NCI-H1092 treated with DMSO at 0.1 percent for 48 hours (cell line): ENCODE measurements at places on chromosomes 1 and 21.

- DNase-seq = peak; percentile 45
Observed at GRCh38 chr1:35573198-35574124, at the start of gene TFAP2E. TSS of gene TFAP2E (plus strand) at chr1:35573314. CDS start at chr1:35573578, 264 bp downstream.

GRCh38 chr1:183622884-183623785 lies 12.4 kb downstream of the ARPC5 start:
- DNase-seq = peak; percentile 62

- no peak for DNase-seq
Observed at GRCh38 chr1:238546118-238546517, 655.4 kb upstream of the ZP4 start.

GRCh38 chr1:66326867-66327266 lies 207.1 kb upstream of the SGIP1 start:
- DNase-seq = no peak

GRCh38 chr1:169885207-169885606 lies 8.5 kb downstream of the SCYL3 start:
- no peak for DNase-seq

DNA sequence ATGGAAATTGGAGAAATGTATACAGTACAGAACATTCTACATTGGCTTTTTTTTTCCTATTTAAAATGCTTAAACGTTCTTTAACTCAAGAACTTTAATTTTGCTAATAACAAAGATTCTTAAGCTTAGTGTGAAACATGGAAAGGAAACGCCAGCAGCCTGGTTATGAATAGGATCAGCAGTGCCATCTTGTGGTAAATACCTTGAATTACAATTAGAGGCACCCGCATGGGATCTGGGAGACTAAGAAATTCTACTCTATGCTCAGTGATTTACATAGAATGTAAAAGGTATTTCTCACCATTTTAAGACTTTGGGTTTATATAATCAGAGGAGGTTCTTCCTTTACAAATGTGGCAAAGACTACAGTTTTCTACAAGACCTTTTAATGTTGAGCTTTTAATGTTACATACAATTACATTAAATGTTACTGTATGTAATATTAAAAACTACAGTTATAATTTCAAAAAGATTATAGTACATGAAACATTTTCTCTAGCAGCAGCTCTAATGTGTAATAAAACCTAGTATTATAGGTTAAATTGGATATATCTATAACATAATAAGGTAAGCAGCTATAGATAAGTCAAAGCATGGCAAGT lies 32.1 kb upstream of the APOBEC4 start:
- peak; percentile 31 for DNase-seq

DNA sequence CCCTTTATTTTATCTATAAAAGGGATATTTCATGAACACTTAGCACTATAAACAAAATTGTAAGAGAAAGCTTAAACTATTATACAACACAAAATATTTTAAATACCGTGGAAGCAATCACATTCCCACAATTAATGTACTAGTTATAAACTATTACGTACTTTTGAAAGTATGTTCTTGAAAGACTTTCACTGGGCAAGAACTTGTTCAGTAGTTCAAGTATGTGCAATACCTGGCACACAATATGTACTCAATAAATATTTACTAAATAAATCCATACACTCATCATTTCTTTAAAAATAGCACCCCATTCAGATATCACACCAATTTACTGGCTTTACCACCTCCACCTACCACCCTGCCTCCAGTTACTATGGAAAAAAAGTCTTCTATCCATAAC lies 12.6 kb upstream of the FMO2 start:
- DNase-seq = no peak

- no peak for DNase-seq
Observed at GRCh38 chr1:61645476-61645875, 79.5 kb downstream of the TM2D1 start.

GRCh38 chr1:202860744-202861419 lies 28.1 kb downstream of the RABIF start:
- DNase-seq = peak; percentile 68

- DNase-seq = no peak
Observed at GRCh38 chr1:69413129-69413528, 154.6 kb upstream of the LRRC7 start.

GRCh38 chr1:235670157-235670776 lies 20.7 kb upstream of the GNG4 start:
- no peak for DNase-seq

DNA sequence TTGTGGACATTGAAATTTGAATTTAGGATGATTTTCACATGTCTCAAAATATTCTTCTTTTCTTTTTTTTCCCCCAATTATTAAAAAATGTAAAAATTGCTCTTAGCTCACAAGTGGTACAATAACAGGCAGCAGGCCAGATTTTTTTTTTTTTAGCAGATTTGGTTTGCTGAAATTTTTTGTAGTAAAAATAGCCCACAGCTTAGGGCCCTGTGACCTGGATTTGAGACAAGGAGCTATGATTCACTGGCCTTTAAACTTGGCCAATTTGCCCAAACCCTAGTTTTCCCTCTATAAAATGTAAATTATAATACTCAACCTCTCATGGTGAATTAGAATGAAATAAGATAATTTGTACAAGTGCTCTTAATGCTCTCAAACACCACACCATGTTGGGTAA lies 253.8 kb downstream of the DYRK1A start:
- DNase-seq = no peak

DNA sequence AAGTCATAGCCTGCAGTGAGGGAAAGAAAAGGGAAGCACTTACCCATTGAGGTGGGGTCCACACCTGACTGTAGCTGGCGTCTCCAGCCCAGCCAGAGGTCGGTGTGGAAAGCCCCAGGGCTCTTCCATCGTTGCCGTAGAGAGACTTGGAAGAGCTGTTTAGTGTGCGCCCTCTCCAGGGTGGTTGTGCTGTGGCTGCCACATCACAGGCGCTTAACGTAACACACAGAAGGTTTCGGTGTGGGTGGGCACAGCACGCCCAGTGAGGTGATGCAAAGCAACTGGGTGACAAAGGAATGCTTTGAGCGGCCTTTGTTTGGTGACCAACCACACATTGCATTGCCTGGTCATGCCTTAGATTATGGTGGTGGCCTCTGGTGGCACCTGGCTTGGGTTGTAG lies 36.8 kb upstream of the KIF1B start:
- no peak for DNase-seq

GRCh38 chr1:158067662-158068061 lies 74.2 kb downstream of the KIRREL1 start:
- DNase-seq = no peak

DNA sequence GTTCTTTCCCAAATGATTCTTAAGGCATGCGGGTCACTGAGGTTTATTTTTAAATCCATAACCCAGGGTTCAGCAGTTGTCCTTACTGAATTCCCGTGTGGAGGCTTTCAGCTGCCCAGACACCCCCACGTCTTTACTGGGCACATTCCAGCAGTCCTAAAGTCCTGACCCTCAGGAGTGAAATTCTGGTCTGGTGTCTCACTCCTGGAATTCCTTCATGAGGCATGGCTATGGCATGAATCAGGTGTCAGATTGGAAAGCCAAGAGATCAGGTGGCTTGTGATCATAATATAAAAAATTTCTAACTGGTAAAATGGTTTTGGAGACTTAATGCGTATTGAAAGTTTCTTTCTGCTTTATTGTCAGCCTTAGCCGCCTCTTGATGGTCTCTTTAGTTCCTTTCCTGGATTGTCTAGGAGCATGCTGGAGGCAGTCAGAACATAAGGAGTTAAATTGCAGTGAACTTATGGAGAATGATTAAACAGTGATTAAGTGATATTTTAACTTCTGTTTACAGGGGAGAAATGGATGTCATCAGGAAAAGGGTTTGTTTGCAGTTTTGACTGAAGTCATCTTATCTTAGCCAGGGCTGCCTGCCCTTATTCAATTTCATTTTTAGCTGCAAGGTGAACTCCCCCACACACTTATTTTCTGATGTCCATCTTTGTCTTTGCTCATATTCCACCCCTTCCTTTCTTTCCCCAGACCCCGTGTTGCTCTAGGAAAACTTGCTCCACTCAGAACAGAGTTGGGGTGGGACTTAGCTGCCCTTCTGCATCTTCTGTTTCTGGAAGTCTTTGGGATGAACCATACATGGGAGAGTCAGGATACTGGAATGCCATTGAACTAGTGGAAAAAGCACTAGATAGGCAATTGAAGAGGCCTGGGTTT lies 25.7 kb upstream of the MACF1 start:
- no peak for DNase-seq

GRCh38 chr1:243246916-243247315 lies 8.2 kb downstream of the CEP170 start:
- DNase-seq = no peak

DNA sequence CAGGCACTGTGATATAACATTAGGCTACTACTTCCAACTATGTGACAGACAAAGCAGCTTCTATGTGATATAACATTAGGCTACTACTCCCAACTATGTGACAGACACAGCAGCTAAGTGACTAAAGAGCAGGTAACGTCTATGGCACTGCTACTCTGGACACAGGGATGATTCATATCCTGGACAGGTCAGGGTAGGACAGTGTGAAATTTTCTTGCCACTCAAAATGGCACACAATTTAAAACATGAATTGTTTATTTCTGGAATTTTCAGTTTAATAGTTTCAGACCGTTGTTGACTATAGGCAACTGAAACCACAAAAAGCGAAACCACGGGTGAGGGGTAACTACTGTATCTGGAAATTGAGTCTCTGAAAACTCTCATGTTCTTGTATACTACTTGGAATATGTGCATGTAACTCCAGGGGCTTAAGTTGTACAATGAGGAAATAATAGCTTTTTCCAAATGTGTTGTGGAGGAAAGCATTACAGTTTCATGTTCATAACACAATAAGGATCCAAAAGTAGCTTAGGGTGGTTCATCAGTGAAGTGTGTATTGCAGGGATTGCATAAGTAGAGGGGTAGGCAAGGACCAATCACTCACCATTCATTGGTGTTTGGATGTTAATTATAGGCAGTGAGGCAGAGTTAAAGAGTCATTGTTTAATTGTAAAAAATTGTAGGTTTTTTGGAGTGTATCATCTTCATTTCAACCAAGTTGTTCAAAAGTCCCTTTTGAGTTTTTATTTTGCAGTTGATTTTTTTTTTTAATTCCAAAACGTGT lies 5.3 kb downstream of the DTL start:
- DNase-seq = no peak

GRCh38 chr21:42057851-42058437 lies 13.2 kb upstream of the UMODL1 start:
- no peak for DNase-seq

- DNase-seq = no peak
Observed at GRCh38 chr1:5379176-5379759, 613.0 kb downstream of the NPHP4 start.

DNA sequence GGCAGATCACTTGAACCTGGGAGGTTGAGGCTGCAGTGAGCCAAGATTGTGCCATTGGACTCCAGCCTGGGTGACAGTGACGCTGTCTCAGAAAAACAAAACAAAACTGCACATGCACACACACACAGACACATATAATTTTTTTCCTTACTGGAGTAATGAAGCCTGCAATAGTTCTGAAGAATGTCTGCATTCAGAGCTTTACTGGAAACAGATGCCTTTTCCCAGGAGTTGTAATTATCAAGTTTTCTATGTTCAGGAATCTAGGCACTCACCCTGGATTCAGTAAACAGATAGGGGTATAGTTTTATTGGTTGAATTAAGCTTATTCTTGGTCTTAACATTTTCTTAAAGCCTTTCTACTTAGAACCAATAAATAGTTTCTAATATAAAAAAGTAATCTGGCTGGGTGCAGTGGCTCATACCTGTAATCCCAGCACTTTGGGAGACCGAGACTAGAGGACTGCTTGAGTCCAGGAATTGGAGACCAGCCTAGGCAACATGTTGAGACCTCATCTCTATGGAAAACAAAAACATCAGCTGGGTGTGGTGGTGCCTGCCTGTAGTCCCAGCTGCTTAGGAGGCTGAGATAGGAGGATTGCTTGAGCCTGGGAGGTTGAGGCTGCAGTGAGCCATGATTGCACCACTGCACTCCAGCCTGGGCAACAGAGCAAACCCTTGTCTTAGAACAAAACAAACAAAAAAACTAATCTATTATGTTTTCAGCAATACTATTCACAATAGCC lies 15.8 kb downstream of the SPEN start:
- no peak for DNase-seq

GRCh38 chr1:207519505-207520399 lies 23.8 kb downstream of the CR1 start:
- DNase-seq = no peak

DNA sequence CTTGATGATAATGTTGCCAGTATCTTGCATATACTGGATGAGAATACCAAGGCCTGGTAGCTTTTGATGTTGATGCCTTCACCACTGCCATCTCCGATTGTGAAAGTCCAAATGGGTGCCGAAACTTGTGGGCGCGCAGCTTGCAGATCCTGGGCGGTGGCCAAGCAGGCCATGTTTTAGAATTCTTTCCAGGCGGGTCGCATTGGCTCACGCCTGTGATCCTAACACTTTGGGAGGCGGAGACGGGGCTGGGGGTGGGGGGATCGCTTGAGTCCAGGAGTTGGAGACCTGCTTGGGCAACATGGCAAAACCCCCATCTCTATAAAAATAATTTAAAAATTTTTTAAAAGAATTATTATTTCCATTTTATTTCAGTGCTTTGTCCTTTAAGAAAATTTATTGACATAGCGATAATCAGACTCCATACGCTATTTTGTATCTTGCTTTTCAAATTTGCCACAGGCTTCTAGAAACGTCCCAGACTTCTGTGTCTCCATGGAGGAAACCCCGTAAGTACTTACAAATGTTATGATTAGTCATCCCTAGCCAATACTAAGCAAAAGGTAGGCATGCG lies 592 bp upstream of the ZNF326 start:
- DNase-seq = no peak

- no peak for DNase-seq
Observed at GRCh38 chr1:151819976-151820623, 11.5 kb downstream of the RORC start.

DNA sequence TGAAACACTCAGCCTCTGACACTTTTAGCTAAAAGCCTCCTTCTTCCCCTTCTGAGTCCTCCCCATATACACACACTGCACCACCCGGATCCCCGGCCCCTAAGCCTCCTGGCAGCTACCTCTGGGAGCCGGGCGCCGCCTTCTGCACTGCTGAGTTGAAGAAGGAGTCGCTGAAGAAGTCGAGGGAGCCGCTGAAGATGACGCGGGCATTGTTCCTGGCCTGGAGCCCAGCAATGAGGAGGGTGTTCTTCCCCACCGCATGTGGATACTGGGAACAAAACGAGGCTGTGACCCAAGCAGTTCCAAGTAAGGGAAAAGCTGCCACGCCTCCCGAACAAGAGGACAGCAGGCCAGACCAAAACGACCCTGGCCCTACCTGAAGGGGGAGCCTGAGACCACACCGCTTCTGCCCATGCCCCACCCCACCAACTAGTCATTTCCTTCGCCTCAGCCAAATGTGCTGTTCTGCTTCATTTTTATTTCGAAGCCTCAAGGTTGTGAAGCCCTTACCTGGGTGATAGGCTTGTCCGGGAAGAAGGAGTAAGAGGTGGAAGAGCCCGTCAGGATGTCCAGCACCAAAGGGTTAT lies 7.0 kb downstream of the DDOST start:
- DNase-seq = no peak
